Cortex of kidney (tissue), 1 donor: ENCODE measurements at places on chromosomes 1 and 21.

DNA sequence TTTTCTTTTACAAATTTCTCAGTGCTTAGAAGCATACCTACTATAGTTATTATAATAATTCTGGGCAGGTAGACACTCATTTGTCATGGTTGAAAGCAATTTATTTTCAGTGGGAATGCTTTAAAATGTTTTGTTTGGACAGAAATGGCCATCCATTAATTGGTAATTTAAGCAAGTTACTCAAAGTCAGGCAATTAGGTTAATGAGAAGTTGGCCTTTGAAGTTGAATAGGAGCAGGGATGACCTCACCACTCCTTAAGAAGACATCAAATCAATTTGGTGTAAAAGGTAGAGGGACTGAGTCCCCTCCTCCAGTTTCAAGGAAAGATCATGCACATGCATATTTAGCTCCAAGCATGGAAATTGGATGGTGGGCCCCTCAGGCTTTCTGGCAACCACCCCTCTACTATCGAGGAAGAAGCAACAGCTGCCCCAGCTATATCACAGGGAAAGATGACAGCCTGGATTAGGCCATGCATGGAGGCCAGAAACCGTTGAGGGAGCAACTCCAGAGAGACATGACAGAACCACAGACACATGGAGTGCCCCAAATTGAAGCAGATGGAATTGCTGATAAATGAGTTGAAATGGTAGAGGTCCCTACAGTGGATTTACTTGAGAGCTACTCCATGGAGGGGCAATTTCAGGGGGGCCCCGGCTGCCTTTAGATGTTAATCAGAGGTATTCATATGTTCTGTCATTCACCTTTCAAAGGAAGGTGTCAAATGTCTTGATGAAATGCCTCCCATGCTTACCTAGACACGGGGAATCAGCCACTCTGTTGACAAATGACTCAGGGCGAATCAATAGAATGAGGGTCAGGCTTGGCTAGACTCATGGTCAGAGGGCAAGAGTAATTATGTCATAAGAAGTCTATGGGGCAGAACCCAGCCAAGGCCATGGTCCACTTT lies 26.7 kb downstream of the HLX start:
- DNase-seq = no peak

GRCh38 chr1:161092621-161093028 lies 3.3 kb upstream of the NECTIN4 start:
- DNase-seq = no peak

- DNase-seq = no peak
Observed at GRCh38 chr1:160224606-160225005, 19.4 kb downstream of the PEA15 start.

- DNase-seq = no peak
Observed at GRCh38 chr1:70760154-70760553, 287.5 kb downstream of the PTGER3 start.

GRCh38 chr1:53134961-53135734 lies 7.3 kb downstream of the SLC1A7 start:
- DNase-seq = no peak

- no peak for DNase-seq
Observed at GRCh38 chr21:17454315-17455027, 58.4 kb upstream of the CXADR start.

- no peak for DNase-seq
Observed at GRCh38 chr1:201632364-201632952, 93.5 kb downstream of the NAV1 start.

DNA sequence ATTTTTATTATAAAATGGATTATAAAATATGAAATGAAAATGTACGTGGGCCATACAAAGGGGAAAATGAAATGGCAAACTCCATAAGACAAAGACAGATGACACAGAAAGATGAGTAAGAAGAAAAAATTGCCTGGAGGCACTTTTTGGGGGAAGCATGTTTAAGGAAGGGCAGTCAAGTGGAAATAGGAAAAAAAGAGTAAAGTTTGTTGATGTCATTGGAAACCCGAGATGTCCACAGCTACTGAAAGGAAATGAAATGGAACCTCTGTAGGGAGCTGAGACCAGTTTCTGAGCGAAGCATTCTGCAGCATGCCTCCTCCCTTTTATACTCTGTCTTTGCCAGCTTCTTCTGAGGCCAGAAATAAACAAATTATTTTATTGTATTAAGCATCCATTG lies 203.4 kb upstream of the UBE2U start:
- no peak for DNase-seq

GRCh38 chr1:10185759-10186158 lies 24.6 kb upstream of the KIF1B start:
- no peak for DNase-seq

GRCh38 chr1:117535821-117536220 lies 70.0 kb upstream of the TENT5C start:
- no peak for DNase-seq

GRCh38 chr1:153308540-153308939 lies 4.2 kb downstream of the PGLYRP3 start:
- DNase-seq = no peak

GRCh38 chr1:116825207-116825719 lies 71.0 kb downstream of the CD2 start:
- DNase-seq = no peak

GRCh38 chr1:197921235-197922069 lies 4.3 kb downstream of the LHX9 start:
- DNase-seq = no peak

GRCh38 chr1:230108580-230108979 lies 41.5 kb downstream of the GALNT2 start:
- no peak for DNase-seq
